ENCODE measurements at places on chromosomes 4 and X. TPM values are rescaled to one million over a fixed set of nuclear protein-coding genes. Genes with fewer than 3 reads are reported as not detected.

RS1 gene
- total RNA-seq, result not detected

TLR2 gene
- total RNA-seq, result 1.4 TPM

KLHL34 gene
- total RNA-seq, result 0.09 TPM

ZDHHC15 gene
- total RNA-seq, result not detected

S100G gene
- not detected for total RNA-seq

All from endothelial cell of umbilical vein (primary cell).